ENCODE measurements at places on chromosomes 7 and 10.

DNA sequence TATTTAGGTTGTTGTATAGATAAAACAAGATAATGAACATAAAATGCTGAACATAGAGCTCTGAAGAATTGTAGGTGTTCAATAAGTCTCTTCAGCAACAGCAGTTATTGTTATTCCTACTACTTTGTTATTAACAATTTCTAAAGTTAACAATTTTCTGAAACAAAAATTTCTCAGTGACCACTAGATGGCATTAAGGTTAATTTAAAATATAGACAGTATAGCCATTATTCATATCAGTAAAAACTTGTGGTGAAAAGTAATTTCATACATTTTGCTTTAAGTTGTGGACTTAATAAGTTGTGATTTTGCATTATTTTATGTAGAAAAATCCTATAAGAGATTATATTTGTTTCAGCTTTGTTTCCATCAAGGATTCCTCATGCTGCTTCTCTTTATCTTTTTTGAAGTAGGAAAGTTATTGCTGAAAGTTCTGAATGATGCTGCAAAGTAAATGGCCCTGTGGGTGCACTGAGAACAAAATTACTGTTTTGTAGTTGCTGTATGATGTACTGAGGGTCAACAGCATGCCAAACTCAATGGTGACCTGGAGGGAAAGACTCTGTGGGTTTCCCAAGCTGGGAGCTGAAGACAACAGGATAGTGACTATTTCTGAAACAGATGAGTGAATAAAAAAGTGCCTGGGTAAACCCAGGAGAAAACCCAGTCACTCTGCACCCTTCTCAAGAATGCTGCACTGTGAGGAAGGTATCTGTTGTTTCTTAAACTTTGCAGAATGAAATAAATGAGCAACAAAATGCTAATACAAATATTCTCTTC, 253.6 kb downstream of the KIF20B start:
- peak; percentile 45 for DNase-seq

GRCh38 chr7:6385110-6385781, 62.5 kb downstream of the DAGLB start:
- DNase-seq, result peak; percentile 95

DNA sequence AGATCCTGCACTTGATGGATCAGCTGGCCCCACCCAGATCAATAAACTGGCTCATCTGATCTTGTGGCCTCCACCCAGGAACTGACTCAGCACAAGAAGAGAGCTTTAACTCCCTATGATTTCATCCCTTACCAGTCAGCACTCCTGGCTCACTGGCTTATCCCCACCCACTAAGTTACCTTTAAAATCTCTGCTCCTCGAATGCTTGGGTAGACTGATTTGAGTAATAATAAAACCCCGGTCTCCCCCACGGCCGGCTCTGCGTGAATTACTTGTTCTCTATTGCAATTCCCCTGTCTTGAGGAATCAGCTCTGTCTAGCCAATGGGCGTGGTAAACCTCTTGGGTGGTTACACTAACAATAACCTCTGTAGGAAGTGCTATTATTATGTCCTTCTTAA, 83.7 kb downstream of the MBL2 start:
- peak; percentile 95 for DNase-seq

GRCh38 chr10:78761311-78761781, 307.4 kb upstream of the ZMIZ1 start:
- DNase-seq, result no peak

GRCh38 chr7:124667312-124668153, 98.1 kb downstream of the GPR37 start:
- peak; percentile 40 for DNase-seq

DNA sequence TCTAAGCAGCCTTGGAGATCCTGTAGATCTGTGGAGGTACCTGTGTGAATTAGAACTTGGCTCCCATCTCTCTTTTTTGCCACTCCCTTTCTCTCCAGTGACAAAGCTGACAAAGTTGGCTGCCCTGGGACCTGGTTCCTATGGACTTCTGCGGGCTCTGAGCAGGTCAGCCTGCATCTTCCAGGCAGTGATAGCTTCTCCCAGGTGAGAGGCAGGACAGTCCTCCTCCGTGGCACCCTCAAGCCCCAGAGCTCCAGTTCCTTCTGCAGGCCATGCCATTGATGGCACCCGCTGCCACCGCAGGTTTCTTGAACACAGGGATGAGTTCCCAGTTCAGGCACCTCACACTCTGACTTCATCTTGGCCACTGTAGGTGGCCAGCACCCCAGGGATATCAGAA, 73.5 kb upstream of the GRB10 start:
- no peak for DNase-seq

DNA sequence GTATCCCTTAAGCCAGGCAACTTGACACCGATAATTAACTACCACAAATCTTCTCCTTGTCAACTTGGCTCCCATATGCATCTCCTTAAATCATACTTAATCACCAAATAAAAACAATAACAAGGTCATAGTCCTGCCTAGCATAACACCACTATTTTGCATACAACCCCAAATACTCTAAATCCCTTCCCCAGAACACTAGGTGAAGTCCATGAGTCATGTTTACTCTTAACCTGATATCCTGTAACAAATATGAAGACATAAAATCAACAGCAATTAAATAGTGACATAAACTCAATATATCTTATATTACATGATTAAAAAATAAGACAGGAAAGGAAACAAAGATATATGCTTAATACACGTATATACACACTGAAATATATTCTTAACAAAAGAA, 362.0 kb downstream of the ETV1 start:
- DNase-seq, result peak; percentile 60

- no peak for DNase-seq
Observed at GRCh38 chr7:38977685-38978084, at the start of gene POU6F2. Gene POU6F2 (plus strand): TSS chr7:38977909. CDS start chr7:38977954, 45 bp downstream.

- no peak for DNase-seq
Observed at GRCh38 chr10:93917064-93917391, 23.2 kb downstream of the SLC35G1 start.

DNA sequence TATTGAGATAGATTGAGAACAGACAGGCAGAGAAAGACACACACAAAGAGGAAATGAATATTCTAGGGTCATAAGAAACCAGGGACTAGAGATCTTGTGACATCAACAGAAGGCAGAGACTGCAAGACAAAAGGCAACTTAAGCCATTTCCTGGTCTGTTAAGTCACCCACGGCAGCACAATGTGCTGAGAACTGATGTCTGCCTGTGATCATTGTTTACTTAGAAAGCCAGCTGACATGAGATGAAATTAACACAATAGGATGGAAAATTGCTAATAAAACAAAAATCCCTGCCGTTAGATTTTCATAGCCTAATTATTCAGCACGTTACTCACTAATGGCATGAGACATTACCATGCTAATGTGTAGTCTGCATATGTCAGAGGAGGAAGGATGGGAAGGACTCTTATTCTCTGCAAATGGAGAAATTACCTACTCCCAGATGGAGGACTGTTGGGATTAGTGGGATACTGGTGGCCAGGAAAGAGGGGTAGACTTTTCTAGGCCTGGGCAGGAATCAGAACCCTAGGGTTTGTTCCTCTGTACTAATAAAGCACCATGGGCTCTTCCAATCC, 191.3 kb upstream of the PODXL start:
- no peak for DNase-seq

GRCh38 chr10:68787813-68788212, 39.5 kb upstream of the STOX1 start:
- DNase-seq, result no peak

GRCh38 chr10:30391266-30391665, 42.2 kb upstream of the MTPAP start:
- no peak for DNase-seq

GRCh38 chr10:48266528-48266927, 8.0 kb downstream of the FRMPD2 start:
- no peak for DNase-seq

DNA sequence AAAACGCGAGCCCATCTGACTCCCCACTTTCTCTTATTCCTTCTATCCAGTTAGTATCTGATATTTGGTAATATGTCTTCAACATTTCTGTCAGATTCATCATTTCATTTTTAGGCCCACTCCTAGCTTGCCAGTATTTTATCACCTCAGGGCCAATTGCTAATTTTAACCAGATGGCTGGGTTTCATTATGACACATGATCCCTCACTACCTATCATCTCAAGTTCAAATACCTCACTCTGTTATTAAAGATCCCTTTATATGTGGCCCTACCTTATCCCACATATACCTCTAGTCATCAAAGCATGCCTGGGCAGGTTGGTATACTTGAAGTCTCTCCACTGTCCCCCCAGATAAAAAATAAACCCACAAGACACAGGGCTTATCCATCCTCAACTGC, 104.9 kb downstream of the RNLS start:
- no peak for DNase-seq

GRCh38 chr10:103517234-103518085, 24.0 kb downstream of the NEURL1 start:
- peak; percentile 10 for DNase-seq

DNA sequence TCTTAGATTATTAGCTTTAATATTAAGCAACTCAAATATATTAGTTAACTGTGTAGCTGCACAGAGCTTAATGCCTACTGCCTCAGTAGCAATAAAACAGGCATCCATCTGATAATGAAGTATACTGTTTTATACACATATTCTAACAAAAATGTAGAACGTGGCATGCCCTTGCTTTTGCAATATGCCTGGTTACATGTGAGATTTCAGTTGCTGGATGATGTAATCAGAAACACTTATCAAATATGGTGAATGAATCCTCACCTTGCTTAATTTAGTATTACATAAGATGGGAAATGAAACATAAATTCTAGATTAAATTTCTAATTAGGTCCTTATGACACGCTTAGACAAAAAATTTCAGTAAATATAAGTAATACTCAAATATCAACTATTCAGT, 8.0 kb downstream of the DNAJC1 start:
- DNase-seq, result no peak

GRCh38 chr10:94085766-94086437, 92.2 kb downstream of the PLCE1 start:
- DNase-seq, result no peak

GRCh38 chr10:121690152-121690848, 92.1 kb upstream of the FGFR2 start:
- no peak for DNase-seq

DNA sequence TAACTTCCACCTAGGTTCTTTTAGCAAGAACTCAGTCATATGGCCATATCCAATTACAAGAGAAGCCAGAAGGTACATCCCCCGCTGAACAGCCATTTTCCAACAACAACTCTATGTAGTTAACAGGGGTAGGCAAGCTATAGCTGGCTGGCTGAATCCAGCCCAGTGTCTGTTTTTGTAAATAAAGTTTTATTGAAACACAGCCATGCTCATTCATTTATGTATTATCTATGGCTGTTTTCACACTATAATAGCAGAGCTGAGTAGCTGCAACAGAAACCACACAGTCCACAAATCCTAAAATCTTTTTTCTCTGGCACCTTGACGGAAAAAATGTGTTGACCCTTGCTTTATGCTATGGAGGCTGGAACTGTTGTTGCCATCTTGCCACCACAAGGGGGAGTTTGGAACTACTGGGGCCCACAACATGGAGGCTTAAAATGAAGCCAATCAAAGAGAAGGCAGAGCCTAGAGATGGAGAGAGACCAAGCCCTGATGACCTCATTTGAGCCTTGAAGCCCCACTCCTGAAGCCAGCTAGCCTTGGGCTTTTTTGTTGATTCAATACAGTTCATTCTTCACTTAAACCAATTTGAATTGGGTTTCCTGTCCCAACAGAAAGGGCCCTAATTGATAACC, 33.3 kb upstream of the XPNPEP1 start:
- peak; percentile 56 for DNase-seq

DNA sequence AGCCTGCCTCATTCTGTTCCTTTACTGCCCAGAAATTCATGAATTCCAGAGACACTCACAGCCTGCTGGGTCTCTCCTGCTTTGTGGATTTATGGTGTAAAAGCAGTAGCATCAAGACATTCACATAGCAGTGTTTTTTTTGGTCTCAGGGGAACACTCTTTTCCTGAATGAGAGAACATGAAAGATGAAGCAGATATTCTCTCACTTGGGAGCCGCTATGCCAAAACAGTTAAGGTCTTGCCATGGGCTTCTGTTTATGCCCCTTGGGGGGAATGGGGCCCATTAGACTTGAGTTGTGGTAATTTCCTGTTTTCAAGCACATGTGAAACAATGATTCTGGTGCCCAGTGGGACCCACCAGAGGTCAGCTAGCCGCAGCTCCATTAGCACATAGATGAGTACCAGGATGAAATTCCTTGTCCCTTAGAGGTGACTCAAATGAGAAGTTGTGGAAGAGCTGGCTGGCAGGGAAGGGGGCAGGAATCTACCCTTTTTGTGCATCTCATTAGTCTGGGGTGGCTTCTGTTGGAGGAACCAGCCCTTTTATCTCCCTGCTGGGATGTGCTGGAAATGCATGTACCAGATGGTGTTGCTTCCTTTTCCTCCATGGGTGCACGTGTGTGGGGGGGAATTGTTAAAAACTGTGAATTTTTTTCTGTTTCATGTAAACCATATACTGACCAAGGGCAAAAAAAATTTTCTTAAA, 13.3 kb downstream of the BMPER start:
- no peak for DNase-seq

DNA sequence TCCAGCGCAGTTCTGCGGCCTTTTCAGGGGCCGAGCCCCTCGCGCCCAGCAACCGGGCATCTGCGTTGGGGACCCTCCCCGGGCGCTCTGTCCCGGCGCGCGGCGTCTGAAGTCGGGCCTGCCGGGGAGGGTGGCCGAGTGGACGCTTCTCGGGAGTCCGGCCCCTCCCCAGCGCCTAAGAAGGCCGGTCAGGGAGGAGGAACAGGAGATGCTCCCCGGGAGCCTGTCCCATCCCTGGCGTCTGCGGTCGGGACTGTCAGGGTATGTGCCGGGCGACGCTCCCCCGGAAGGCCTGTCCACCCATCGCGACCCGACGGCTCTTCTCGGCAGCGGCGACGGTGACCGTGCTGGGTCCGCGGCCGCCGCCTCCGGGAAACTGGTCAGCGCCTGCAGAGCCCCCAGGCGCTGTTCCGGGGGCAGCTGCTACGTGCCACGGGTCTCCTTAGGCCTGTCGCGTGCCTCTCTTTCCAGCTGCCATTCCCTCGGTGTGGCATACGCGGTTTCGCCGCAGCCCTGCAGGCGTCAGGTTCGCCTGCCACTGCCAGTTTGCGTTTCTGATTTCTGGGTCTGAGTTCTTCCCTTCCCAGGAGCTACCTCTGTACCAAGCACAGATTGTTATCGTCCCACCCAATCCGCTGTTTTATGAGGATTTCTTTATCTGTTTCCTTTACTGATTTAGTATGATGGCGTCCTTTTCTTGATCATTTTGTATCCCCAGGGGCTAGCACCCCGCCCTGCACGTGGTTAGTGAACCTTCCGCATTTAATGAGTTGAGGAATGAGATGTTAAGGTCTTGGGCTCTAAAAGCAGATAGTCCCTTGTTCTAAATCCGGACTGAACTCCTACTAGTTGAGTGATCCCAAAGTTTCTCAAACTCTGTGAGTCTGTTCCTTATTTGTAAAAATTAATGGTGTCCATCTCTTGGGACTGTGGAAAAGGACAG, 782 bp downstream of the IFIT5 start:
- peak; percentile 35 for DNase-seq

GRCh38 chr10:119849031-119849789, 23.4 kb downstream of the MCMBP start:
- no peak for DNase-seq

Data from PC-3 (cell line).